ENCODE measurements at places on chromosomes 3 and 15.

DNA sequence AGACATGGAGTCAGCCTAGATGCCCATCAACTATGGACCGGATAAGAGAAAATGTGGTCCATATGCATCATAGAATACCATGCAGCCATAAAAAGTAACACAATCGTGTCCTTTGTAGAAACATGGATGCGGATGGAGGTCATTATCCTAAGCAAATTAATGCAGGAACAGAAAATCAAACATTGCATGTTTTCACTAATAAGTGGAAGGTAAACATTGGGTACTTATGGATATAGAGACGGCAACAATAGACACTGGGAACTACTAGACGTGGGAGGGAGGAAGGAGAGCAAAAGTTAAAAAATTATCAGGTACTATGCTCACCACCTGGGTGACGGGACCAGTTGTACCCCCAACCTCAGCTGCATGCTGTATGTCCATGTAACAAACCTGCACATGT, 2.5 kb downstream of the PLD1 start:
- no peak for DNase-seq

- peak; percentile 2 for DNase-seq
Measured at GRCh38 chr3:137121704-137122314, 164.0 kb downstream of the IL20RB start.

DNA sequence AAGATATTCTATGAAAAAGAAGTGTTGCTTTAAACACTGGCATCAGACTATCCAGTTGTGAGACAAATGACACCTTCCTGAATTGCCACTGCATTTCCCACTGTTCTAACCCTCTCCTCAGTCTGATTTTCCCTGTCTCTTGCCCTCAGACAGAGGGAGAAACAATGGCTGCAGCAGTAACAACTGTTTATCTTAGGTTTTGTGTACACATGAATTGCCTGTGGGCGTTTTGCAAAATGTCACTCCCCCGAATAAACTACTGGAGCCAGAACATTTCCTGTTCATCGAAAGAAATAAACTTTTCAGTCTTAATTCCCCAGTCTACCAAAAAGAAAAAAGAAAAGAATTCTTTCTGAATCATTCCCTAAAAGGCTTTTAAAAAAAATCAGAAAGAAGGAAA, 155.1 kb downstream of the MAGI1 start:
- no peak for DNase-seq

- DNase-seq, result no peak
Measured at GRCh38 chr3:115478359-115478758, 145.0 kb upstream of the GAP43 start.

GRCh38 chr3:102112704-102113230, 263.5 kb downstream of the NFKBIZ start:
- DNase-seq, result no peak

- no peak for DNase-seq
Measured at GRCh38 chr3:100189444-100189964, 71.3 kb upstream of the TBC1D23 start.

- DNase-seq, result no peak
Measured at GRCh38 chr3:13519006-13519791, 29.7 kb upstream of the FBLN2 start.

GRCh38 chr3:194300382-194300758, 50.8 kb downstream of the CPN2 start:
- DNase-seq, result no peak

DNA sequence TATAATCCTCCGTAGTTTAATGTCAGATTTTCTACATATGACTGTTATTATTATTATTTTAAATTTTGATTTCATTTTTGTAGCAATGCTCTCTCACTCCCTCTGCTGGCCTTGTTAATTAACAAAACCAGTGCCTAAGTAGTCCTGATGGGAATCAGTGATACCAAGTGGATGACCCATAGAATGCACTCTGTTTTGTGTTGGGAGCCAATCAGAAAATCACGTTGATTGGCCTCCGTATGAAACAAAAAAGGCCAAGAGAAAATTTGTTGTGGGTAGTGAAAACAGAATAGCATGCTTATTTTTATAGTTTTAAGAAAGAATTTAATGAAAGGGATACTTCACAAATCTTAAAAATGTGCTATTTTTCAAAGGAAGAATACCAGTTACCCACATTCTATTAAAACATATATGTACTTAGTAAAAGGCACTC, 34.4 kb upstream of the MEIS2 start:
- no peak for DNase-seq

DNA sequence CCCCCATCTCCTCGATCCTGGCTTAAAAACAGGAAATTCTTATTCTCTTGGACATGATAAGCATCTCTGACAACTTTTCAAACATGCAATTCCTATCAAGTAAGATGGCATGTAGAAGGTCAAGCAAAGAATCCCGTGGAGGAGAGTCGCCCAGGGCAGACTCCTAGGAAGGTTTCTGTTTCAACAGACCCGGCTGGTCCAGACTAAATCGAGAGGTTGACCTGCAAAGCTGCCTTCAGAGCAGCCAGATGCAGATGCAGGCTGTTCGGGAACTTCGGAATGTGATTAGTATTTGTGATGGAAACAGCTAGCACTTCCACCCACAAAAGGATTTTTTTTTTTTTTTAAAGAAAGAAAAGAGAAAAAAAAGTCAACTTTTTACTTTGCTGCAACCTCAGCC, 216.8 kb downstream of the NR1D2 start:
- no peak for DNase-seq

DNA sequence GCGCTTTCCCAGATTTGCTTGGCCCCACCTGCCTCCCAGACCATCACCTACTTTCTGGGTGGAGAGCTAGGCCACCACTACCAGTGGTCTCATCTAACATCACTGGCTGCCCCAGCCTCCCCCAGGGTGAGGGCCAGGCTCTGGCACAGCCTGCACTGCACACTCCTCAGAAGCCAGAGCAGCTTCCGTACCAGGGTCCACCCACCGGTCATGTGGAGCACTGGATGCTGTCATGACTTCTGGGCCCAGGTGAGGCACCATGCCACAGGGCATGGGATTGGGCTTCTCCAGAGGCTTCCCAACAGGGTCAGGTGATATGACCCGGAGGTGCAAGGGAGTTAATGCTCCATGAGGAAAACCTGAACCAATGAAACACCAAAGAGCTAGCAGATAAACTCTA, 14.0 kb downstream of the MEGF11 start:
- DNase-seq, result no peak

DNA sequence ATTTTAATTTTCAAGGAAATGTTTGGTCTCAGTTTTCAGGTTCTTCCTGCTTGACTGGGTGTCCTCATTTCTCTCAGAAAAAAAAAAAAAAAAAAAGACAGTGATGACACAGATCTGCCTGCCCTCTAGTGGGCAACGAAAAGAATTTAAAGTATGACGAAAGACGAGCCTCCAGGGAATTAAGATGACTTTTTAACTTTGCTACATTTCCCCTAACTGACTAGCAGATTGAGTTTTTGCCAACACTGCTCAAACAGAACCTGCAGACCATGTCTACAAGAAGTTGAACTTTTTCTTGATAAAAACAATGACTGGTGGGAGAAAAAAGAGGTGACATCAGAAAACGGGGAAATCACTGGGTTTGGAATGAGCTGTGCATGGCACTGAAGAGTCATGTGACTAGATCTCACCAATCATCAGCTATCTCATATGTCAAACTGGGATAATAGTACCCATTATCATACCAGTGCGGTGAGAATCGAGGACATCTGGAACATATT, 40.8 kb downstream of the EOMES start:
- peak; percentile 66 for DNase-seq

- no peak for DNase-seq
Measured at GRCh38 chr3:48012659-48013058, 3.6 kb downstream of the MAP4 start.

GRCh38 chr3:11238880-11239279, 33.3 kb upstream of the ATG7 start:
- no peak for DNase-seq

DNA sequence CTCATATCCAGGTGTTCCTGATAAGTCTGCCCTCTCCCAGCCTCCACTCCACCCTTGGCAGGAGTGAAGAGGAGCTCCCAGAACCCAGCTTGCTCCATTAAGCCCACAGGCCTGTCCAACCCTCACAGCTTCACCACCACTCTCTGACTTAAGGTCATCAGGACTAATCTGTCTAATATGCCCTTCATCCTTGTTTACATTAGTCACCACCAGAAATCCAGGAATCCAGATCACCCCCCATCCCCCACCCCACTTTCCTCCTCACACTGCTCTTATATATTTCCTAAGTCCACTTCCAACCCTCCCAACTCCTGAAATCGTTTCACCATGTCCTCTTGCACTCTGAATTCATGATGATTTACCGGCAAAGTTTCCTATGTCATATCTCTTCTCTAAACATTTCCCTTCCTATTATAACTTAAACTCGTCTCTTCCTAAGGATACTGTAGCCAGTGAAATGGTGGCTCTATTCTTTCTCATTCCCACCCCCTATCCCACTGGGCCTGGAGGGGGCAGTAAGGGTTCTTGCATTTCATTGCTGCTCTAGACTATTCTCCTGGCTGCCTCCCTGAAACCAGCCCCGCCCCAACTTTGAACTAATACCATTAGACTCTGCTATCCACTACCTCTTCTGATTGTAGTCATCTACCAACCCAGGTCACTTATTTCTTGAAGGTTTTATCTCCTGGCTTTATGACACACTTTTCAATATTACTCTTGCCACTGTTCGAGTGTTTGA, 43.4 kb downstream of the PPP2R3A start:
- no peak for DNase-seq

DNA sequence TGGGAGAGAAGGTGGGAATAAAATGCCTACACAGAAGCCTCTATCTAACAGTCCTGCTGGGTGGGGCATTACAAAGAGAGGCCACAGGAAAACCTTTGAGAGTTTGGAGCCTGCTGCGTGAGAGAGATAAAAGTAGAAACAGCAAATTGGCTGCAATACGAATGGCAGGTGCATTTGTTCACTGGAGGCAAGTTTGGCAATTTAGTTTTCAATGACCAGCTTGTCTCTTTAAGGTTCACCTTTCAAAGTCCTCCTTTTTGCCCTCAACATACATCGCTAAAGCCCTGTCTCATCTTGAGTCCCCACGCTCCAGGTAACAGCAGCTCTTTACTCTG, 405.7 kb downstream of the LSAMP start:
- no peak for DNase-seq

- no peak for DNase-seq
Measured at GRCh38 chr3:38459499-38460048, 5.9 kb downstream of the ACVR2B start.

DNA sequence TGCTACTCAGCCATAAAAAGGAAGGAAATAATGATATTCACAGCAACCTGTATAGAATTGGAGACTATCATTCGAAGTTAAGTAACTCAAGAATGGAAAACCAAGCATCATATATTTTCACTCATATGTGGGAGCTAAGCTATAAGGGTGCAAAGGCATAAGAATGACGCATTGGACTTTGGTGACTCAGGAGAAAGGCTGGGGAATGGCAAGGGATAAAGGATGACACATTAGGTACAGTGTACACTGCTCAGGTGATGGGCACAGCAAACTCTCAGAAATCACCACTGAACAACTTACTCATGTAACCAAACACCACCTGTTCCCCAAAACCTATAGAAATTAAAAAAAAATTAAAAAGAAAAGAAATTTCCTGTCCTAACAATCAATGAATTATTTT, 42.7 kb downstream of the ALCAM start:
- no peak for DNase-seq

- no peak for DNase-seq
Measured at GRCh38 chr3:12442654-12443501, 41.4 kb upstream of the TSEN2 start.

DNA sequence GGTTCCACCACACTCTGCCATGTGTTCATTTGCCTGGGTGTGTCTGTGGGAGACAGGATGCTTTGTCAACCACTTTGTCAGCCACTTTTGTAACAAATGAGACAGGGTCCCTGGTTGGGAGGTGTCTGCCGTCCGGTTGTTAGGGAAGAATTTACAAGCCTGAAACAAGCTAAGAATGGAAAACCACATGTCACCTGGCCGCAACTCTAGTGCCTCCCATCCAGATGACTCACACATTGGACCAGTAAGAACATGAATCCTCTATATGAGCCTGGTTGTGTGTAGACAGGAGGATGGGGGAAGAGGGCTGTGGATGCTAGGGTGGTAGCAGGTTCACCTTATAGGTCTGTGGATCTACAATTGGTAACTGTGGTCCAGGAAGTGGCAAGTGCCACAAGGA, 335.3 kb downstream of the CLSTN2 start:
- no peak for DNase-seq

DNA sequence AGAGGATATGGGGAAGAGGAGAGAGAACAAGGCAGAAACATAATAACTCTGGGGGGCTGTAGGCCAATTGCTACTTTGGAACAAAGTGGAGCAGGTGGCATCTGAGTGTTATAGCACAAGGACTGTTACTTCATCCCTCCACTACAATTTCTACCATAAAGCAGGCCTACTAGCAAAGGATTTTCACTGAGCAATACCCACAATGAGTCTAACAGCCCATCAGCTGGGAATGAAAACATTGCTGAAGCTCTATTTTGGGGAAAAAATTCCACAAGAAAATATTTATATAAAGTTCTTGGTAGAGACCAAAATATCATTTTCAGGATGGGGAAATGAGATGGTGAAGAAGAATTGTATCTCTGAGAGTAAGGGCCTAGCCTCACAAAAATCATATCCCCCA, 3.6 kb upstream of the SHC4 start:
- DNase-seq, result no peak

GRCh38 chr3:17122758-17123157, 238.0 kb downstream of the PLCL2 start:
- DNase-seq, result no peak

GRCh38 chr15:87959080-87959479, 297.5 kb downstream of the NTRK3 start:
- DNase-seq, result no peak

DNA sequence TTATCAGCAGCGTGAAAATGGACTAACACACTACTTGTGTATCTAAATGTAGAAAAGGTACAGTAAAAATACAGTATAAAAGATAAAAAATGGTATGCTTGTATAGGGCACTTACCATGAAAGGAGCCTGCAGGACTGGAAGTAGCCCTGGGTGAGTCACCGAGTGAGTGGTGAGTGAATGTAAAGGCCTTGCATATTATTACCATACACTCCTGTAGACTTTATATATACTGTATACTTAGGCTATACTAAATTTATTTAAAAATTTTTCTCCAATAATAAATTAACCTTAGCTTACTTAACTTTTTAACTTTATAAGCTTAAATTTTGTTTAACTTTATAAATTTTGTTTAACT, 67.2 kb upstream of the TSPAN3 start:
- no peak for DNase-seq

DNA sequence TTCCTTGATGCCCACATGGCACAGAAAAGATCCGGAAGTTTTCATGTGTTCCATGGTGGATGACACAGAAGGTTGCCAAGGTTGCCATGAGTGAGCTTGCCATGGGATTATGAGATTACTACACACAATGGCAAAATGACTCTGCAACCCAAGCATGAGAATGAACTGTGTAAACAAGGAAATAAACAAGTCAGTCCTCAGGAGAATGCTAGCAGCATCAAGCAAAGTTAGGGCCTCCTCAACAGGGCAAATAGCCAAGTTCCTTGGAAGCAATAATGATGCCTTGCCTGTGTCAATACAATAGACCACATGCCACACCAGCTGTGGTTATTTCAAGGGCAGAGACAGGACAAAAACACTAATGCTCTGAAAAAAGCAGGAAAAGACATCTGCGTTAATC, 41.8 kb downstream of the AQR start:
- no peak for DNase-seq
